Activated T-helper 1 cell treated with anti-CD3 and anti-CD28 coated beads, Interleukin-2, amount 50 U/mL, for 16 hours (primary cell): ENCODE measurements at places on chromosomes 7 and 10.

GRCh38 chr10:121428867-121429266, 169.4 kb downstream of the FGFR2 start:
- DNase-seq, result no peak

DNA sequence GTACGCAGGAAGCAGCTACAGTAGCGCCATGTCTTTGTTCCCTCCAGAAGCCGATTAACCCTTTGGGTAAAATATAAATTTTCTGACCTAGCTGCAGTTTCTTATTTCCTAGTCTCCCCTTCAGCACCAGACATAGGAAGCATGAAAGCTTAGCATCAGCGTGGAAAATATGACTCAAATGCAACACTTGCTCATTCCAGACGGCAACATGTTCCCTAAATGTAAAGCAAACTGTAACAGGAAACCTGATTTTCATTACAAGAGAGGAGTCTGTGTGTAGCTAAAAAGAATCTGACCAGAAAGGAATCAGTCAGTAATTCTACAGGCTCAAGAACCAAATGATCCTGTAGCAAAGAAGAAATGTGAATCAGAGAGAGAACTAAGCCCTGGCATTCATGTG, 219.2 kb downstream of the C7orf25 start:
- DNase-seq, result no peak

- DNase-seq, result no peak
Observed at GRCh38 chr10:30985512-30985911, 46.2 kb downstream of the ZNF438 start.

- no peak for DNase-seq
Observed at GRCh38 chr7:114008696-114009095, 89.9 kb upstream of the PPP1R3A start.

- no peak for DNase-seq
Observed at GRCh38 chr10:92284112-92284704, 6.7 kb downstream of the CPEB3 start.

DNA sequence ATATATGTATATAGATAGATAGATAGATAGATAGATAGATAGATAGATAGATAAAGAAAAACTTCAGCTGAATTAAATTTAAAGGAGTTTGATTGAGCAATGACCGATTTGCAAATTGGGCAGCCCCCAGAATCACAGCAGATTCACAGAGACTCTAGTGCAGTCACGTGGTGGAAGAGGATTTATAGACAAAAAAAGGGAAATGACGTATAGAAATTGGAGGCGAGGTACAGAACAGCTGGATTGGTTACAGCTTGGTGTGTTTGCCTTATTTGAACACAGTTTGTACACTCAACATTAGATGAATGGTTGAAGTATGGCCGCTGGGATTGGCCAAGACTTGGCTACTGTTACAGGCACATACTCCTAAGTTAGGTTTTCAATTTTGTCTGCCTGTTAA, 8.2 kb upstream of the PODXL start:
- DNase-seq, result no peak
